Effector memory CD8-positive, alpha-beta T cell (primary cell): ENCODE measurements at places on chromosomes 2 and 18.

GRCh38 chr2:63058921-63059792, 8.5 kb downstream of the OTX1 start:
- DNase-seq = no peak

GRCh38 chr2:1350111-1350510, 63.2 kb upstream of the TPO start:
- no peak for DNase-seq

DNA sequence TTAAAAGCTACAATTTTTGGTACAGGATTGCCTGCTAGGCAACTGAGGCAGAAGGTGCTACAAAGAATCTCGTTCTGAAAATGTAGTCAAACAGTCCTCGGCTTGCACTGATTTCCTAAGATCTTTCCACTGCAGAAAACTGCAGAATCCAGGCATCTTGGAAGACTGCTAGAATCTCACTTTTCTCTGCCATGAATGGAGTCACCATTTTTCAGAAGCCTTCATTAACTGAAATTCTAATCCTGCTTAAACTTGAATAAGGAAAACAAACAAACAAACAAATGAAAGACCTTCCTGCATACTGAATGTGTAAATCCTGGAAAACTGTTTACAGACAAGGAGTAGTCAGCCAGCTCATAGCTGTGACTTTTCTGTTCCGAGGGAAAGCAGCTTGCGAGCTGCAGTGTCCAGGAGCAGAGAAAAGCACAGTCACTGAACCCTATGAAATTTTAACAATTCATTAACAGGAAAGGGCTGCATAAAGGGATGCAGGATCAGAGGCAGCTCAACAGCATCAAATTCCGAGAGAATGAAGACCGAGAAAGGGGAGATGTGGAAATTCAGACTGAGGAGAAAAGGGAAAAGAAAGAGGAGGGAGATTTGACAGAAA, 210.5 kb upstream of the PIK3C3 start:
- no peak for DNase-seq

GRCh38 chr2:235433860-235434259, 60.0 kb upstream of the AGAP1 start:
- no peak for DNase-seq

GRCh38 chr18:64311859-64312258, 163.0 kb upstream of the LINC00305 start:
- DNase-seq = no peak

DNA sequence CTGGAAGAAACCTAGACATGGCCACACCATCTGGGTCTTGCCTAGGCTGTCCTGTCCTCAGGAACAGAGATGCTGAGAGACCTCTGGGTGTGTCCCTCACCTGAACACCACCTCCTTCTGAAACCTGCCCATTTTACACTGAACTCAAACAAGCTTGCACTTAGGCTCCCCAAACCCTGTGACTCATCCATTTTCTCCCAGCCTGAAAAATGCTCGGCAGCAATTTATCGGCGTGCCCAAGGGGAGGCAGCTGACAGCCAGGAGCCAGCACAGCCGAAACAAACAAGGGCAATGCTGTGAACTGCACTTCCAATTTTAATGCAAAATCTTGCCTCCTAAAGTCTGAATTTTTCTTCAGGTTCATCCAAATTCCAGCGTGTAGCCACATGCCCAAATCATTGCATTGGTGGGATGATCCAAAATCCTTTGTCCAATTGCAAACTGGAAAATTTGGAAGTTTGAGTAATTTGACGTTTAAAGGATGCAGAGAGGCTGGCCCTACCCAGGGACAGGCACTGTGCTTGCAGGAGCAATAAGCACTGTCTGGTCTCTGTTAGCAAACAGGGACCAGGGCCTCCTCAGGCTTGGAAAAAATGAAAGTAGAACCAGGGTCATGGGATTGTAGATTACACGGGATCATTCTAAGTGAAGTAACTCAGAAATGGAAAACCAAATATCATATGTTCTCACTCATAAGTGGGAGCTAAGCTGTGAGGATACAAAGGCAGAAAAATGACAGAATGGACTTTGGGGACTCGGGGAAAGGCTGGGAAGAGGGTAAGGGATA, 67.7 kb downstream of the GALNT14 start:
- no peak for DNase-seq

DNA sequence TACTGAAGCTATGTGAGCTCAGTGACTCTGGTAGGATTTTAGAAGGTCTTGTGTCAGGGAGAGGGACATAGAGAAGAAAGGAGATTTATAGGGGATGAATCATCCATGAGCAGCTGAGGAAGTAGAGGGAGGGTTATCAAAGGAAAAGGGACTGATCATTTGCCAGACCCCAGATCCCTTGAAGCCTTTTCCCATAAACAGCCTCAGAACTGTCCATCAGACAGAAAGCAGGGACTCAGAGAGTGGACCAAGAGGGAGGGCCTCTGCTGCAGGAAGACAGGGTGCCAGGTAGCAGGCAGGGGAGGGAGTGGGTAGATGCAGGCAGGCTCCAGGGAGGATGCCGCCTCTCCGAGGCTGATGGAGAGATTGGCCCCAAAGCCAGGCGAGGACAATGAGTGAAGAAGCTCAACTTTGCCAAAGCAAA, 133.9 kb downstream of the TNS1 start:
- no peak for DNase-seq

- DNase-seq = no peak
These were observed 161.8 kb downstream of the DCDC2C start for GRCh38 chr2:3864943-3865865.

- no peak for DNase-seq
These were observed 6.9 kb upstream of the MAP4K4 start for GRCh38 chr2:101690547-101691152.

- DNase-seq = no peak
These were observed 35.4 kb upstream of the PGAP1 start for GRCh38 chr2:196961889-196962288.

DNA sequence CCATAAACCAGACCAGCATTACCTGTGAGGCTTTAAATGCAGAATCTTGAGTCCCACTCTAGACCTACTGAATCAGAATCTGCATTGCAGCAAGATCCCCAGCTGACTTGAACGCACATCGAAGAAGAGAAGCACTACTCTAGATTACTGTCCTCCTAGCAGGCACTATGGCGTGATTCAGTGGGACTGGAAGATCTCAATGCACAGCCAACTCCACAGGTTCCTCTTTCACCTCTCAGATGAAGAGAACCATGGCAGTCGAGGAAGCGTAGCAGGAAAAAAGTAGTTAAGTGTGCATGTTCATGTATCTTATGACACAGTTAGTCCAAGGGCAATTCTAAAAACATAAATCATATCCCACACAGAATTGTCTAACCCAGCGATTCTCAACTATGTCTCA, 97.4 kb downstream of the STK39 start:
- no peak for DNase-seq
